ENCODE measurements at places on chromosomes 12 and 14.

- DNase-seq, result no peak
Measured at GRCh38 chr12:29223426-29223825, 74.3 kb downstream of the FAR2 start.

GRCh38 chr14:98510392-98510791 lies 761.6 kb downstream of the BCL11B start:
- no peak for DNase-seq

DNA sequence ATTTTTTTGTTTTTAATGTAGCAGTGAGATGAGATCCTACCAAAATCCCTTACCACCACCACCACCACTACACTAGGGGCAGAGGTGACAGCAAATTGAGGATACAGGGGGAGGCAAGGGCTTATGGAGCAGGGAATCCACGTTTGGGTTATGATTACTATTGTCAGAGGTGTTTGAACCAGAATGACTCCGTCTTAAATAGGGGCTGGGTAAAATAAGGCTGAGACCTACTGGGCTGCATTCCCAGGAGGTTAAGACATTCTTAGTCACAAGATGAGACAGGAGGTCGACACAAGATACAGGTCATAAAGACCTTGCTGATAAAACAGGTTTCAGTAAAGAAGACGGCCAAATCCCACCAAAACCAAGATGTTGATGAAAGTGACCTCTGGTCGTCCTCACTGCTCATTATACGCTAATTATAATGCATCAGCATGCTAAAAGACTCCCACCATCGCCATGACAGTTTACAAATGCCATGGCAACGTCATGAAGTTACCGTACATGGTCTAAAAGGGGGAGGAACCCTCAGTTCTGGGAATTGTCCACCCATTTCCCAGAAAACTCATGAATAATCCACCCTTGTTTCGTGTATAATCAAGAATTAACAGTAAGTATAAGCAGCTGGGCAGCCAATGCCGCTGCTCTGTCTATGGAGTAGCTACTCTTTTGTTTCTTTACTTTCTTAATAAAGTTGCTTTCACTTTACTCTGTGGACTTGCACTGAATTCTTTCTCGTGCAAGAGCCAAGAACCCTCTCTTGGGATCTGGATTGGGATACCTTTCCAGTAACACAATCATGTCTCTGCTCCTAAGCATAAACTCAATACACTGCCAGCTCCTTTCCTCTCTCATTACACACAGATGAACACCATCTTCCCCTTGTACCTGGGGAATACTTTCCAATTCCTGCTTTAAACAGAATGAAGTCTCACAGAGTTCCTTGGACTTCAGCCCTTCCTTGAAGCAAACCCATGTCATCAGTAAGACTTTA lies 16.7 kb upstream of the CRY1 start:
- no peak for DNase-seq

DNA sequence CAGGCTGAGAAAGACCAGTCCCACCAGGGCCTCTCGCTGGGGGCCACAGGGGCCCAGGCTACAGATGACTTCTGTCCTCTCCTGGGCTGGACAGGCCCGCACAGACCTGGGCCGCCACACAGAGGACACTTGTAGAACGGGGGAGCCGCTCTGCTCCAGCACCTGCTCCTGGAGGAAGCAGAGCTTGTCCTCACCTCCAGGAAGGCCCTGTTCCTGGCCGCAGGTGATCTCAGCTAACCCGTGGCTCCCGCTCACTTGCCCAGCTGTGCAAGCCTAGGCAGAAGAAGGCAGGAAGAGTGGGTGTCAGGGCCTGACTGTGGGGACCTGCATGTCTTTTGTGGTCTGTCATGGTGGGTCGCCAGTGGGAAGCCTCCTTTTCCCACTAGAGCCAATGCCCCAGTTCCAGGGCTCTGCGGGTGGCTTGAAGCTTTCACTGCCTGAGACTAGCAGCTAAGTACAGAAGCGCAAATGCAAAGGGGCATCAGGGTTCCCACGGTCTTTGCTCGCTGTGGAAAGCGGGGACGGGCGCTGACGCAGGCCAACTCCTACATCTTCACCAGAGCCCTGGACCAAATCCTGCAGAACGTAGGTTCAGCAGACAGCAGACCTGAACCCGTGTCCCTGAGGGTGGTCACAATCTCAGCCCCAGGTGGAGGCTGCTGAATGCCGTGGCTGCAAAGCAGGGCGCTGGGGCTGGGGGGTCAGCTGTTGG lies 8.8 kb upstream of the CEP170B start:
- no peak for DNase-seq

DNA sequence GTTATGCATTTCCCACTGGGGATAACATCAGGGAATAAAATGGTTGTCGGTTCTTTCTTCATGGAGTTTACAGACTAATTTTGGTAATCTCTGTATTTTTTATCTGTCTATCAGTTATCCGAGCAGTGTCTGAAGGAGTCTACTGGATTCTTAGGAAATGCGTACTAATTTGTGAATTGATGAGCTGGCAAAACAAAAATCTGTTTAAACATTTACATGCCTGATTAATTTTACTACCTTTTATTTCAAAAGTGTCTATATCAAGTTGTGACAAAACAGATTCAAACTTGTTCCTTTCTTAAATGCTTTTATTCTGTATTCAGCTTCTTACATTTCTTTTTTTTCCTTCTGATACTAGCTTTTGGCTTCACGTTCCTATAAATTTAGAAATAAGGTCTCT lies 4.4 kb downstream of the RIMKLB start:
- no peak for DNase-seq

DNA sequence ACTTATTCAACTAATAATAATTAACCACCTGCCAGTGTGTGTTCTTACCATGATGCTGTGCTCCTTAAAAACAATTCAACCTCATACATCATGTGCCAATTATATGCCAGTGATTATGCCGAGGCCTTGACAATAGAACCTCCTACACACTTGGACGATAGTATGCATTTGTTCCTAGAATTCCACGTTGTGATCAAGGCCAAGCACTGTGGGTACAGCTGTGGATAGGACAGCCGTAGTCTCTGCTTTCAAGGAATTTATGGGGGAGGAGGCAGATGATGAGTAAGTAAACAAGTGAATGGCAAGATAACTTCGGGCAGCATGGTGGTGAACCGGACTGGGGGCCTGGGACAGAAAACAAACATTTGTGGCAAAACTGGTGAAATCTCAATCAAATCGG lies 18.0 kb upstream of the MYO1H start:
- DNase-seq, result no peak

DNA sequence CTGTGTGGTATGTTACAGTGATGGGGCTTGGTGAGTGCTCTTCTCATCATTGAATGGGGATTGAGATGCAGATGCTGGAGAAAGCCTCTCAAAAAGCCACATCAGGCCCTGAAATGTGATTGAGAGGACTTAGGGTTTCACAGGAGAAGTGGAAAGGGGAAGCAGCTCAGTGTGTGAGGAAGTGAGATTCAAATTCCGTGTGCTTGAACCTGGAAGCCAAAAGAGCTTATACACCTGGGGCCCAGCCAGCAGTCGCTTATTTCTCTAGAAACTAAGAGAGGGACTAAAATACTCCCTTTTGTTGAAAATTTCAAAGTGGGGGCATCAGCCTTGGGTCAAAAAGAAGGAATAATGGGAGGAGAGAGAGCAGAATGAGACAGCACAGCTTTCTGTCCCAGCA lies 39.1 kb upstream of the GZMB start:
- DNase-seq, result no peak

DNA sequence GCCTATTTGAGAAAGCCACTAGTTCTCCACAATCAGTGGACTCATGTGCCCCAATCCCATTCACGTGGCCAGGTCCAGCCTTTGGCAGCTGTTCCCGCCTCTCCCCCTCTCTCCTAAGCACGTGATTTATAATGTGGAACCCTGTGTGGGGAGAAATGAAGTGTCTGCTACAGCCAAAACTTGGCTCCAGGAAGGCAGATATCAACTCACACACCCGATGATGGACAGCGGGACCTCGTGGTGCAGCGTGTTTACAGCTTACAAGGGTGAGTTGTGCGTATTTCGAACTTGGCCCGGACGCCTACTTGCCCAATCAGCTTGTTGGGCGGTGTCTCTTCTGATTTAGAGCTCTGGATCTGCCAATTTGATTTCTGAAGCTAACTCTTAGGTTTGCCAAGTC lies 38.1 kb upstream of the FAM181A start:
- no peak for DNase-seq

DNA sequence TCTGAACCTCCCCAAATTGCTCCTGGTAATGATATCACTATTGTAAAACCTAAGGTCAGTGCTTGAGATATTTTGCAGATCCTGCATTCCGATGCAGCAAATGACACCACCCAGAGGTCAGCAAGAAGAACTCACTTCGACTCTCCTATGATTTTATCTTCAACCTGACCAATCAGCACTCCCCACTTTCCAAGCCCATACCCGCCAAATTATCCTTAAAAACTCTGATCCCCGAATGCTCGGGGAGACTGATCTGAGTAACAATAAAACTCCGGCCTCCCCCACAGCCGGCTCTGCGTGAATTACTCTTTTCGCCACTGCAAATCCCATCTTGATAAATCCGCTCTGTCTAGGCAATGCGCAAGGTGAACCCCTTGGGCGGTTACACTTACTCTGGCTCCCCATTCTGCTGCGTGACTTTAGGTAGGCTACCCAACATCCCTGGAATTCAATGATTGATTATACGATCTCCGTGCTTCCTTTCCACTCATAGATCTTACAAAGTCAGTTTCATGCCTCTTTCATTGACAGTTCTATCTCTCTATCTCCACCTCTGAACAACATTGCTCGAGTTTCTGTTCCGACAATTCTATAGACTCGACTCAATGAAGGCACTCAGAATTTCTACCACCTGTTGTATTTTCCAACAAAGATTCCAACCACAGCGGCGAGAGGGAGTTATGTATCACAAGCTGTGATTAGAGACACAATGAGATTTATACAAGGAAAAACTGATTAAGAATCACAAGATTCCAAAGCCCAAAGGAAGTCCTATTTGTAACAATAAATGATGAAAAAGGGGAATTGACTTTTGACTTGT lies 939 bp downstream of the NPC2 start:
- no peak for DNase-seq

GRCh38 chr12:115623764-115624334 lies 653.6 kb downstream of the MED13L start:
- no peak for DNase-seq

GRCh38 chr12:62540354-62540753 lies 73.7 kb downstream of the MON2 start:
- no peak for DNase-seq

- DNase-seq, result no peak
Measured at GRCh38 chr14:77601846-77602619, 14.4 kb downstream of the SPTLC2 start.

- DNase-seq, result no peak
Measured at GRCh38 chr12:28443337-28443736, 253.1 kb downstream of the CCDC91 start.

GRCh38 chr12:5166976-5167375 lies 123.3 kb downstream of the KCNA5 start:
- no peak for DNase-seq

DNA sequence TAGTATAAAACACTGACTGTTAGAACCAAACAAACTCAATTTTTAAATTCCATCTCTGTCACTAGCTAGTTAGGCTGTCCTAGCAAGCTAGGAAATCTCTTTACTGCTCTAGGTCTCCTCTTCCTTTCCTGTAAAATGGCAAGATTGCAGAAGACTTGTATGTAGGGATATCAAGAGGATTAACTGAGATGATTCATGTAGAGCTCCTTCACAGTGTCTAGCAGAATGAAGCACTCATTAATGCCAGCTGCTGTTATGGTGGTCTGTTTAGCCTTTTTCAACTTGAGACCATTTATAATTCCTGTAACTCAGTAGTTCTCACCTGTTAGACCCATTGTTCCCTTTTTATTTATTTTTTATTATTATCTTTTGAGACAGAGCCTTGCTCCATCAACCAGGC lies 67.8 kb upstream of the KCNH3 start:
- DNase-seq, result no peak

- no peak for DNase-seq
Measured at GRCh38 chr14:24954037-24954699, 95.8 kb downstream of the STXBP6 start.

DNA sequence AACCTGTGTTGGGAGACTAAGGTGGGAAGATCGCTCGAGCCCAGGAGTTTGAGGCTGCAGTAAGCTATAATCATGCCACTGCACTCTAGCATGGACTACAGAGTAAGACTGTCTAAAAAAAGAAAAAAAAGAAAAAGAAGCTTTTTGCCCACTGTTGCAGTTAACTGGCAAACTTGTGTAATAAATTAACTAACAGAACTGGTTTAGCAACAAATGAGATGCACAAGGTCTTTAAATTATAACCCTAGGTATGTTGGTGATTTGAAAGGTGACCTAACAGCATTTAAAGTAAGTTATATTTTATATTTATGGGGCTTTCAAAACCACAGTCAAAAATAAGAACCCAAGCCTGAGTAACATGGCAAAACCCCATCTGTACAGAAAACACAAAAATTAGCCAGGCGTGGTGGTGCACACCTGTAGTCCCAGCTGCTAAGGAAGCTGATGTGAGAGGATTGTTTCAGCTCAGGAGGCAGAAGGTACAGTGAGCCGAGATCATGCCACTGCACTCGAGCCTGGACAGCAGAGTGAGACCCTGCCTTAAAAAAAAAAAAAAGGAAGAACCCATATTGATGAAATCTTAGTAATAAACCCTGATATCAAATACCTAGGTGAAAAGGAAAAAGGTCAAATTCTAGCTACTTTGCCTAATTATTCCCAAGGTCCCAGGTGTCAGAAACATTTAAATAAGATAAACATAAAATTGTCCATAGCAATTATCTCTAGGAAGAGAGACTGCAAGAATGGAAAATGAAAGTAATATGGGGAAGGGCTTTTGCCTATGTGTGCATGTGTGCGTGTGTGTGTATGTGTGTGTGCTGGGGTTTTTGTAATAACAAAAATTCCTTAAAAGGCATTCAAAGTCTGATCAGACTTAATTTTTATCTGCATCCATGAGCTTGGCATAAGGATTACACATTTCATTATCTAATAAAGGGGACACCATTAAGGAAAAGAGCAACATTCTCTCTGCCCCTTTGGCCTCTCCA lies 15.4 kb downstream of the SYNE2 start:
- DNase-seq, result no peak

DNA sequence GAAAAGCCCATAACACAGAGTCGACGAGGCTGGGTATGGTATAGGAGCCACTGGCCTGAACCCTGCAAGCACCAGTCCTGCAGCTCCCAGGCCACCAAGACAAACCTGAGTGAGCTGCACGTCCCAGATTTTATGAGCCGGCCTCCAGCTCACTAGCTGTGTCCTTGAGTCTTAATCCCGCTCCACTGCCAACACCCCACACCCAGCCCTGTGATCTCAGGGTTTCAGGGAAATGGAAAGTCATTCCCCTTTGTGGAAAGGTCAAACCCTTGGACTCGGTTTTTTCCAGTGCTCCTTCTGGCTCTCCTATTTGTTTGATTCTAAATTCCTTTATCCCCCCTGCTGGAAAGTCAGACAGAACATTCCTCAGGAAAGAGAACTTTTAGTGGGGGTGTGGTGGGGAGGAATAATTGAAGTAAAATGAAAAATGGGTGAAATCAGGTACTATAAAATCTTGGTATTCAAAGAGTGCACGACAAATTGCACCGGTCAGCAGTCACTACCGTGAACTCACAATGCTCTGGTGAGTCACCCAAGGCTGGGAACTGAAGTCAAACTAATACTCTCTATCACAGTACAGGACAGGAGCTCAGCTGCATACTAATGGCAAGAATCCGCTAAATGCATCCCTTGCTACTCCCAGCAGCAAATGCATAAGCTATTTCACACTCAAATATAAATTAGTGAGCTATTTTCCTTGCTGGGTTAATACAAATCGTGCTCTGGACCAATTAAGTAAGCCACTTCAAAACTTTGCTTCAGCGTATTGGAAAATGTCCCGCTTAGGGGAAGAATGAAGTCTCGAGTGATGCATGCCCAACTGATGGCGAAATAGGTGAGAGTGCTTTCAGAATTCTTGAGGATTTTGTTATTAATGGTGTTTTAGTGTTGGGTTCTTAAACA lies 9.0 kb downstream of the PITPNM2 start:
- DNase-seq, result no peak

GRCh38 chr12:27331291-27331926 lies 1.2 kb upstream of the BMAL2 start:
- no peak for DNase-seq
